Stimulated activated naive B cell treated with anti-CD40 and anti-IgM and Interleukin-4, amounts not matched to agents 10 μg/mL and 1 μg/mL and 100 μg/mL, for 72 hours (primary cell): ENCODE measurements at places on chromosomes 12 and 14.
A peak's percentile ranks its signal among the peaks of the same experiment; 100 is the strongest.

- no peaks in the 10 kb centered on the region for H3K36me3 ChIP-seq
- DNase-seq, result no peak
- no peak overlapping the region for H3K27ac ChIP-seq
- no peak overlapping the region for H3K4me3 ChIP-seq
- H3K4me1 ChIP-seq, result no peaks in the 10 kb centered on the region
Observed at GRCh38 chr12:29537298-29537697, 39.8 kb upstream of the OVCH1 start.

DNA sequence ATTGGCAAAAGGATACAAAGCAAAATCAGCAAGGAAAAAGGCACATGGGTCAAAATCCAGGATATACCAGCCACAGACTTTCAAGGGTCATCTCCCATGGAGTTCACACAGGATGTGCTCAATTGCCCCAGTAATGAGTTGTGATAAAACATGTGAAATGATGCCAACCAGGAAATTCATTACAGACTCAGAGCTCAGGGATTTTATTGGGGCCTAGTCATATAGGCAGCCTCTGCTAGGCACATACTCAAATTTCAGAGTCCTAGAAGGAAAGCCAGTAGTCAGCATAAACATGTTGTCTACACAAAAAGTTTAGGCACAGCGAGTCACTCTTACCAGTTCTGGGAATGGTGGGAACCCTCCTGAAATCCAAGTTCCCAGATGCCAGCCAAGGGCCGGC lies 64.4 kb upstream of the OSBPL8 start:
- H3K27me3 ChIP-seq, result no peaks in the 10 kb centered on the region
- H3K4me1 ChIP-seq, result no peaks in the 10 kb centered on the region
- no peak overlapping the region for H3K4me3 ChIP-seq

DNA sequence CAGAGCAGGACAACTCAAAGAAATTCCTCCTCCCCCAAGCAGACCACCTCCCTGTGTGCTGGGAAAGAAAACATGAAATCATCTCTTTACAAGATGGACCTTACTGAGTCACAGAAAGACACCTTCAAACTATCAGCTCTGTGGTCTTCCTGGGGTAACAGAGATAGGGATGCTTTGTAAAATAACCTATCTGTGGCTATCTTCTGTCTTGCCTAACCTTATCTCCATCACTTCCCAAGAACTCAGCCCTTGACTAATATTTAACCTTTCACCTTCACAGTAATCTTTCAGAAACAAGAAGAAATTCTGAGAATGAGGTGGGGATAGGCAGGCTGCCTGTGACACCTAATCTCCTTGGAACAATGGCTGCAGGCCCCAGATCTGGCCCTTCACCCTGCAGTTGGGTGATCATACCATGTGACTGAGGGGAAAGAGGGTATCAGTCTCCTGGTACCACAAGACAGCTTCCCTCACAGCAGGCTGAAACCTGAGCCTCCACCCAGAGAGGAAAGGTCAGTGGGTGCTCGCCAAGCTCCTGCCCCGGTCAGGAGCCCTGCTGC lies 27.4 kb upstream of the CEBPE start:
- H3K27ac ChIP-seq, result no peak overlapping the region
- H3K27me3 ChIP-seq, result peaks cover 12% of the 10 kb centered on the region
- no peak overlapping the region for H3K4me3 ChIP-seq
- no peak for DNase-seq
- peaks cover 7% of the 10 kb centered on the region for H3K4me1 ChIP-seq

DNA sequence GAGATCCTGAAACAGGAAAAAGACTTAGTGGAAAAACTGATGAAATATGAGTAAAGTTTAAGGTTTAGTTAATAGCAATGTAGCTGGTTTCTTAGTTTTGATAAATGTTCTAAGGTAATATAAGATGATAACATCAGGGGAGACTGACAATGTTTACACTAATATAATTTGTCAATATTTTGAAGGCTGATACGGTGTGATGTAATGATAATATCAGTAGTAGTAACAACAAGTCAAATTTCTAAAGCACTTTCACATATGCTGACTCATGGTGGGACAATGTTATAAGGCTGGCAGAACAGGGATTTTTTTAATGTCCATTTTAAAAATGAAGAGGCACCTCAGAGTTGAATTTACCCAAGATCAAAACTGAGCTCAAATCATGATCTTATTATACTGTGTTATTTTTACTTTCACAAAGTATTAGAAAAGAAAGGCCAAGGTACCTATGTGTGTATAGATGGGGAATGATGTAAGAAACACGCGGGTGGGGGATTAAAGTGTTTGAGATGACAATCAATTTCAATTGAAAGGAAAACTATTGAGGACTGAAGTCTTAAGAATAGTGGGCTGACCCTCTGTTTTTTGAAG lies 2.4 kb upstream of the FLRT2 start:
- H3K36me3 ChIP-seq, result no peaks in the 10 kb centered on the region
- no peak for DNase-seq
- no peak overlapping the region for H3K27ac ChIP-seq
- H3K27me3 ChIP-seq, result peaks cover 57% of the 10 kb centered on the region

- no peak for DNase-seq
- peaks cover 11% of the 10 kb centered on the region for H3K4me1 ChIP-seq
- peaks cover 20% of the 10 kb centered on the region for H3K36me3 ChIP-seq
- no peaks in the 10 kb centered on the region for H3K27me3 ChIP-seq
- peak overlapping the region; percentile 39 for H3K27ac ChIP-seq
Observed at GRCh38 chr14:24172871-24173281, 996 bp downstream of the REC8 start.

DNA sequence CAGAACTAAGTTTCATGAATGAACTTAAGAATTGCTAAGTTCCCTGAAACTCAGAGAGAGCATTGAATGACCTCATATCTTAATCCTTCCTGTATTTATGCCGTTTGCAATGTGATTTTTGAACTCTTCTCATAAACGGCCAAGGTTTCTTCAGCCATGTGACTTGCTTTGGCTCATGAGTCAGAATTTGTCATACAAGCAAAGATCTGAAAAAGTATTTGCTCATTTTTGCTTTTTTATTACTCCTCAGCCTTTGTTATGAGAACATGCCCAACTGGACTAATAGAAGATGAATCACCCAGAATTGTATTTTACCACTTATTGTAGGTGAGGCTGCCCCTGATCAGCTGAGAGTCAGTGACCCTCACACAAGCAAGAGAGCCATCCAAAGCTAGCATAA lies 693.8 kb downstream of the BCL11B start:
- no peak overlapping the region for H3K27ac ChIP-seq
- no peaks in the 10 kb centered on the region for H3K36me3 ChIP-seq
- H3K4me3 ChIP-seq, result no peak overlapping the region

GRCh38 chr14:34983786-34984185 lies 994 bp downstream of the SRP54 start:
- peak overlapping the region; percentile 86 for H3K27ac ChIP-seq
- H3K27me3 ChIP-seq, result no peaks in the 10 kb centered on the region
- H3K4me1 ChIP-seq, result peaks cover 9% of the 10 kb centered on the region
- H3K4me3 ChIP-seq, result no peak overlapping the region
- H3K36me3 ChIP-seq, result peaks cover 29% of the 10 kb centered on the region

GRCh38 chr14:21852061-21852664 lies 178.5 kb upstream of the OR4E1 start:
- H3K4me1 ChIP-seq, result no peaks in the 10 kb centered on the region
- H3K36me3 ChIP-seq, result no peaks in the 10 kb centered on the region
- H3K27me3 ChIP-seq, result peaks cover 29% of the 10 kb centered on the region
- no peak overlapping the region for H3K4me3 ChIP-seq
- no peak overlapping the region for H3K27ac ChIP-seq

DNA sequence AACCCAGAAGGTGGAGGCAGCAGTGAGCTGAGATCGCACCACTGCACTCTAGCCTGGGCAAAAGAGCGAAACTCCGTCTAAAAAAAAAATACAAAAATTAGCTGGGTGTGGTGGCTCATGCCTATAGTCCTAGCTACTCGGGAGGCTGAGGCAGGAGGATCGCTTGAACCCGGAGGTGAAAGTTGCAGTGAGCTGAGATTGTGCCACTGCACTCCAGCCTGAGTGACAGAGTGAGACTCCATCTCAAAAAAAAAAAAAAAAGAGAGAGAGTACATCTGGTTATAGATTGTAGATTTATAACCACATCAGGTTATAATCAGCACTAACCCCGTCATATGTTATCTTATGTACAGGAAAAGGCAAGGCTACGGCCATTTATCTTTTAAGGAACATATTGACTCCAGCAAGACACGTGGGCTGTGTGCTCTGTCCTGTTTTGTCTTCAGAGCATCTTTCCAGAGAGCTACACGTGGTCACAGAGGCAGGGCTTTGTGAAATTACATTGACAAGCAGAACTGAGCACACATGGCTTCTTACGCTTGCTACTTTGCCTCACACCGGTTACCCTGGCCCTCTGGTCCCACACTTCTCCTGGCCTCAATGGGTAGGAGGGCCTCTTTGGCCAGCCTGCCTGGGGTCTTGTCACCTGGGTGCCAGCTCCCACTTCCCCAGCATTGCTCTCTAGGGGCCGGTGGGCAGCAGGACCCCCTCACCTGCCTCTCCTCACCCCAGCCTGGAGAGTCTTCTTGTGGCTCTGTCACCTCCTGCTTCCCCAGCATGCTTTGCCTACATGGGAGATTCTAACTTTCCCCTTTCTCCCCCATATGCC lies 6.8 kb upstream of the DYNC1H1 start:
- no peak overlapping the region for H3K27ac ChIP-seq
- no peaks in the 10 kb centered on the region for H3K36me3 ChIP-seq
- DNase-seq, result no peak
- H3K27me3 ChIP-seq, result no peaks in the 10 kb centered on the region
- peaks cover 16% of the 10 kb centered on the region for H3K4me1 ChIP-seq
